ENCODE measurements at places on chromosomes 1 and 21.
A peak's percentile ranks its signal among the peaks of the same experiment; 100 is the strongest.

DNA sequence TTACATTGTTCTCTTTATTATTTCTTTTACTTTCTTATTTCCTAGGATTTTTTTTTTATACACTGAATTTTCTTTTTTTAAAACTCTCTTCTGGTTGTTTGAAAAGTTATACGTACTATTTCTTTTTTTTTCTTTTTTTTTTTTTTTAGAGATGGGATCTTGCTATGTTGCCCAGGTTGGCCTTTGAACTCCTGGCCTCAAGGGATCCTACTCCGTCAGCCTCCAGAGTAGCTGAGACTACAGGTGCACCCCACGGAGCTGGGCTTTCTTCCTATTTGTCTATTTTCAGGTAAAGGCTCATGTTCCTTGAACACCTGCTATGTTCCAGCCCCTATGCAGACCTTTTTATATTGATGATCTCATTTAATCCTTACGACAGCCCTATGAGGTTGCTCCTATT is 29.4 kb upstream of the DYRK1A start:
- no peak for DNase-seq

DNA sequence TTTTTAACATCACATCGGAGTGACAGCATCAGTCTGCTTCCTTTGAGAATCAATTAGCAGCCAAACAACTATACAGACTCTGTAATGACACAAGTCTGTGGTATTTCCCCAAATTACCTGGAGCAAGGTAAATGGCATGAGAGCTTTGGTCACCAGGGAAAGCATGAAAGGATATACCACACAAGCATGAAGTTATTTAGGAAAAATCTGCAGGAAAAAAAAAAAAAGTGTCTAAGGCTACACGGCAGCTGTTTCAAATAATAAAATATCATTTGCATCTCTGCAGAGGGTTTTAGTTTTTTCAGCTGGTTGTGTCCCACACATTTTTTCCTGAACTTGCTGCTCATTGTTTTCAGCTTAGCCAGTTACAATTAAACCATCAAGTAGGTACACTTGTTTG is 234.7 kb downstream of the TTLL7 start:
- DNase-seq, result no peak

DNA sequence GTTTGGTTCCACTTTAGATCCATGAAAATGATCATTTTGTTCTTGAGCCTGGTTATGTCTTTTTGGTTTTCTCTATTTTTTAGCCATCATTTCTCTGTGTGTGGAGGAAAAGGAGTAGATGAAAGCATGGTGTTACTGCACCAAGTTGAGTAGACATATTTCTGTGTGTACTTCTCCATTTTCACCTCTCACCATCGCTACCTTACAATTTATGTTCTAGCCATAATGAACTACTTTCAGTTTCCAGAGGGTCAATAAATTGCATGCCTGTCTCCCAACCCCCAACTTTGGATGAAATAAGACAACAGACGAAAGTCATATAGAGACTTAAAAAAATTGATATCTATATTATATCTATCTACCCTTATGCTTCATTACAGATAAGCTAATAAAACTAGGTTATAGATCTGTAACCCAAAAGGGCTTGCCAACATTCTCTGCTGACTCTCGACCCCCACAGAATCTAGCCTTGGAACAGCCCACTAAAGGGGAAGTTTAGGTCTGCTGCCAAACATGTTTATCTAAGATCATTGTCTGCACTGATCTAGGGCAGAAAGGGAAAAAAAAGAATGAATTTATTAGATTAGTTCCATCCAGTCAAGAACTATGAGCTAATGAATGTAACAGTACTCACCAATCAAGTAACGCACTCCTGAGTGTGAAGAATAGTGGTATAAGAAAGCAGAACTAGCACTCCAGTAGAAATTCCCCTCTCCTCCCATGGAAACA is 7.5 kb upstream of the MAN1A2 start:
- no peak for DNase-seq

DNA sequence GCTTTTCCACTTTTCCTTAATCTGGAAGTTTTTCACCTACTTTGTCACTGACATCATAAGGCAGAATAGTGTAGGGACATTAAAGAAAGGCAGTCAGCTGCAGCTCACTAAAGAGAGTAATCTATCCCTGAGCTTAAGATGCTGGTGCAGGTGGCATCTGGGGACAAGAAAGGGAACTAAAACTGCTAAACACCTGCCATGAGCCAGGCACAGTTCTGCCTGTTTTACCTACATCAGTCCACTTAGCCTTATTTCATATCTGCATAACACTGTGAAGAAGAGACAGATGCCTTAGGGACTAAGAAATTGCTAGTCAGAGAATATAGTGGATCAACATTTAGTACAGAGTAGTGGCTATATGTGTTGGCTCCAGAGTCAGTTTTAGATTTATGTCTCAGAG is 88.1 kb downstream of the GPATCH2 start:
- DNase-seq, result no peak

DNA sequence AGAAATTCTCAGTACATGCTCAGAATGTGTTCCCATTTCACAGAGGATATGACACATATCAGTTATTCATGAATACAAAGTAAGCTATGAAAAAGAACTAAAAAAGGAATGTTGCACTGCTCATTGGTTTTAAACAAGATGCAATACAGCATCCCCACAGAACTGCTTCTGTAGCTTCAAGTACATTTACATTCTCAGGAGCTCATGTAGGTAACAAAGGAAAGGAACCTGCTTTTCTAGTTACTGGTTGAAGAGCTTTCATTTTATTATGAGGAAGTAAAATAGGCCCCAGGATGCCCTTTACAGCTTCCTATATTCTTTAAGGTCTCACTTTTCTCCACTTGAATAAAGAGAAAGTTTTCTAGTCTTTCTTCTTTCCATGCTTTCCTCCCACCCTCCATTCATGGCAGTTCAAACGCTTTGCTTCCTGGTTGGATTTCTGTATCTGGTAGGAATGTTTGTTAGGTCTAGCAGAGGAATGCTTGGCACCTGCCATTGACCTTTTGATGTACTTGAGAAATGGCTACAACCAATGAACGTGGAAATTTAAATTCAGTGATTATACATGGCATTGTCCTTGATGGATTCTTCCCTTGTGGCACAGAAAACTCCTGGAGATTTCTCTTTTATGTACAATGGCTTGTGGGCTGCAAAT is 27.1 kb upstream of the KCNK2 start:
- no peak for DNase-seq

- no peak for DNase-seq
These were observed 18.9 kb downstream of the CDK18 start for GRCh38 chr1:205523261-205523890.

DNA sequence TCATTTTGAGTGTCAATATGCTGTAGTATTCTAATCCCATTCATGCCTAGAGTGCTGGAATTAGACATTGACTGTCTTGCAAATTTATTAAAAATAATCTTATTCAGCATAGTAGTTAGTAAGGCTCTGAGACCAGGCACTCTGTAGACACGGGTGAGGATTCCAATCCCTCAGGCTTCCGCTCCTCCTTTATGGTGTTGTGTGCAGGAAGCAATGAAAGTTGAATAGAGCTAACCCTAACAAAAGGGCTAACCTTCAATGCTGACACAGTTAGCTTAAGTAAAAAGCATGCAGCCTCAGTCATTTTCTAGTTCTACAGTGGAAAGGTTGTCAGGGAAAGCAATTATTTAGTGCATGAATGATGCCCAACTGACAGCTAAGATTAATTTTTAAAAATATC is 199.6 kb upstream of the SGIP1 start:
- DNase-seq, result no peak

DNA sequence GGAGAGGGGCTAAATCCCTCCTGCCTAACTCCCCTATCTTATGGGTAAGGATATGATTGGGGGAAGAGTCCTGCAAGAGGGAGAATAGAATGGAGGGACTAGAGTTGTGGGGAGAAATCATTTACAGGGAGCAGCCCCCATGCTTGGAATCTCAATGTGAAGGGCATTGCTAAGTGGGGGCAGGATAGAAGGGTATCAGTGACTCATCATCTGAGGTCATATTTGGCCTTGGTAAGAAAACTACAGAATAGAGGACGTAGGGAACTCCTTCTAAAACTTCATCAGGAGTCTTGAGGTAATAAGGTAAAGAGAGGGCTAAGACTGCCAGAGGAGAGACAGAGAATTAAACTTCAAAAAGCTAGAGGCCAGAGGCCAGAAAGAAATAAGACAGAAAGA is 487 bp downstream of the HJV start:
- no peak for DNase-seq

DNA sequence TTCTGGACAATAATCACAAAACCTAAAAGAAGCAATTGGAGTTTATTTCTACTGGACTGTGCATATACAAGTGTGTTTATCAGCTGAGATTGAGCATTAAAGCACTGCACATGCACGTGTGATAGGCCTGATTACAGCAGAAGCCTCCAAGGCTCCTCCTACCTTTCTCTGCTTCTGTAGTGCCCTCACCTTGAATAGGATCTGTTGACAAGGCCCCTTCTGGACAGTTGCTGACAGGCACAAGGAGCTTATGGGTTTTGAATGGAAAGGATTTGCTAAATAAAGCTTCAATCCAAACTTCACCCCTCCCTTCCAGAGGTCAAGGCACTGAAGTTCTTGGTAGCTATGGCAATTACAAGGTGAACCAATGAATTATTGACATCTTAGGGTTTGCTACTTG is 7.9 kb upstream of the SGIP1 start:
- no peak for DNase-seq

- no peak for DNase-seq
These were observed 29.5 kb upstream of the TGFB2 start for GRCh38 chr1:218315638-218316037.

DNA sequence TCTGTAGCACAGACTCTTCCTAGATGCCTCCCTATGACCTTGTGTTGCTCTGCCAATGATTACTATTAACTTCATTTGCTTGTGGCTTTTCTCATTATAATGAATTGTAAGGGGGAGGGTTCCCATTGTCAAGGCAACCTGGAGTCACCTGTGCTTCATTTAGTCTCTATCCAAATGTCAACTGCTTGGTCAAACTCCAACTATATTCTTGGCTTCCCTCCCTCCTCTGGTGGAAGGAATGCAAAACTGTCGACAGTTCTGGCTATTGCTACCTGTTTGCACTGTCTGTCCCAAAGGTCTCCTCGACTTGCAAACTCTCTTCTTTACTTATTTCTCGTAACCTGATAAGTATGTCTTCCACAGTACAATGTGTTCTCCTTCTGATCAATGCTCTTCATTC is 100.3 kb downstream of the CACNA1E start:
- DNase-seq, result no peak

DNA sequence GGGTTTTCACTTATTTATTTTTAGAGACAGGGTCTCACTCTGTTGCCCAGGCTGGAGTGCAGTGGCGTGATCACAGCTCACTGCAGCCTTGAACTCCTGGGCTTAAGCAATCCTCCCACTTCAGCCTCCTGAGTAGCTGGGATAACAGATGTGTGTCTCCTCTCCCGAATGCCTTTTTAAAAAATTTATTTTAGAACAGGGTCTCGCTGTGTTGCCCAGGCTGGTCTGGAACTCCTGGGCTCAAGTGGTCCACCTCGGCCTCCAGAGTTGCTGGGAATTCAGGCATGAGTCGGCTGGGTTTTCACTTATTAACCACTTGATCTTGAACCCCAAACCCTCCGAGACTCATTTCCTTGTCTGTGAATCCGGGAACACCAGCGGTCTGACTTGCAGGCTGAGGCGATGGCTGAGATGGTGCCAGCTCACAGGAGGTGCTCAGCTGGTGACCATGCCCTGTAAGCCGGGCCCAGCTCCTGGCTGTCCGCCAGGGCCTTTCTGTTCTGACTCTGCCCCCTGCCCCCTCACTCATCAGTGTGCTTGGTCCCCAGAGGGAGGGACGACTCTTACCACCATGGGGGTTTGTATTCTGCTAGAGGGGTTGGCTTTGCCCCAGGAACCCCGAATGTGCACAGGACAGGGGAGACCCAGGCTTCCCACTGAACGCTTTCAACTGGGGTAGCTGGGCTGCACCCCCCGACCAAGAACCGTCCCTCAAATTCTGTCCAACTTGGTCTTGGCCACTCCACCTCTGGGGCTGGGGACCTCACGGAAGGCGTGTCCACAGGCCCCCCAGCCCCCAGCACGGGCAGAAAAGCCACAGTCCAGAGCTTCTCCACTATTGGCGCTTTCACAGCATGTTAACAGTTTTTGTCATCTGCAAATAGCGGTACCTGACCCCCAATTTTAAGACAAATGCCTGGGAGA is 22.5 kb downstream of the MMEL1 start:
- DNase-seq, result no peak

GRCh38 chr1:34268311-34268954 is 91.7 kb downstream of the C1orf94 start:
- DNase-seq, result no peak

DNA sequence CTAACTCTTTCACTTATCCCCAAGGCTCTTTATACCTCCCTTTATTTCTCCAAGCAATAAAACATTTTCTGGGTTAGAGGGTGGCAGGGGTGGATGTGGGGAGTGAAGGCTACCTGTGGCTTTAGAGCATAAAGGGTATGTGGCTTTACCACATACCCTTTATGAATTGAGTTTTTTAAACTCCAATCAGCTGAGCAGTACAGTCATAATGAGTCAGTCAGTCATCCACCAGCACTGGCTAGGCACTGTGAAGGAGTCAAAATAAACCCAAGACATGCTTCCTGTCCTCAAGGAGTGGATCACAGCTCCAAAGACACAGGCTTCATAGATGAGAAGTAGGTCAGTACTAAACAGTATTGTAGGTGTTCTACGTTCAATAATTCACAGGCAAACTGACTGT is 2.6 kb upstream of the TDRD10 start:
- no peak for DNase-seq

- DNase-seq, result peak; percentile 32
These were observed 2.4 kb downstream of the NTPCR start for GRCh38 chr1:232952514-232953499.

DNA sequence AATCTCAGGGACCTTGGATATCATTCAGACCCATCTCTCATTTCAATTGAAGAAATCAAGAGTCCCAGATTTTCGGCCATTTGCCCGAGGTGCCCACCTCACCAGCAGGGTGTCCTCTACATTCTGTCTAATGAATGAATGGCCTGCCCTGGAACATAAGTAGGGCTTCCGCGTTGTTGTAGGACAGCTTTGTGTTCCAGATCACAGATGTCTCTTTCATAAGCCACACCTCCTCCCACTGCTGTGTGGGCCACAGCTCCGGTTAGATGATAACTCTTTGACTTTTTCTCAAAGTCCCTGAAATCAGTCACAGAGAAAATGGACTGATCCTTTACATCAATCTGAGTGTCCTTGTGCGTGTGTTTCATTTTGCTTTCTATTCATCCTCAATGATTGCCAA is 144.4 kb downstream of the RGS7 start:
- DNase-seq, result no peak

DNA sequence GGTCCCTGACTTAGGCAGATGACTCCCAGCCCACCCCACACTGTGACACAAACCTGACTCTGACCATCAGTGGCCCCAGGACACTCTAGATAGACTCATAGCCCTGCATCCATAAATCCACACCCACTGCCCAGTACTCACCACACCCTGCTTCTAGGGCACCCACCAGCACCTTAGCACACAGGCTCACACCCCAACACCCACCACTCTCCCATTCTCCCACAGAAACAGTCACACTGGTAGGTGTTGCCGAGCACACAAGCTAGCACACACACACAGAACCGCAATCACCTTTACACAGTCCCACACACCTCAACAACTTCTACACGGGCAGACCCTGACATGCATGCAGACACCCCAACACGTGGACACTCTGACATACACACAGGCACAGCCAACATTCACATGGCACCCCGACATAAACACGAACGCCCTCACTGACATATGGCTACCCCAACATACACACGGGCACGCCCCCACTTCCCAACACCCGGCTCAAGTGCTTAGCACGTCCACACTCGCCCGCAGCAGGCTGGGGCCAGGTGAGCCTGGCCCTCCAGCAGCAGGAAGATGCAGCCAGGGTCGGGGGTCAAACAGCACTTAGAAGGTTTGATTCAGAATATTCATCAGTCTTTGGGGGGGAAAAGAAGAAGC is 105.5 kb upstream of the TARDBP start:
- DNase-seq, result no peak

GRCh38 chr1:43960798-43961197 is 9.0 kb upstream of the DPH2 start:
- DNase-seq, result no peak
